ENCODE measurements at places on chromosomes 7 and 10. TPM values are rescaled to one million over a fixed set of nuclear protein-coding genes. Genes with fewer than 3 reads are reported as not detected.
A peak's percentile ranks its signal among the peaks of the same experiment; 100 is the strongest.

AKAP9 gene
- total RNA-seq = 174 TPM

GRCh38 chr10:91944880-91945630 is 21.5 kb downstream of the BTAF1 start:
- DNase-seq = no peak

RAB11FIP2 gene
- total RNA-seq = 40.0 TPM

NODAL gene
- total RNA-seq = 1.00 TPM

DNA sequence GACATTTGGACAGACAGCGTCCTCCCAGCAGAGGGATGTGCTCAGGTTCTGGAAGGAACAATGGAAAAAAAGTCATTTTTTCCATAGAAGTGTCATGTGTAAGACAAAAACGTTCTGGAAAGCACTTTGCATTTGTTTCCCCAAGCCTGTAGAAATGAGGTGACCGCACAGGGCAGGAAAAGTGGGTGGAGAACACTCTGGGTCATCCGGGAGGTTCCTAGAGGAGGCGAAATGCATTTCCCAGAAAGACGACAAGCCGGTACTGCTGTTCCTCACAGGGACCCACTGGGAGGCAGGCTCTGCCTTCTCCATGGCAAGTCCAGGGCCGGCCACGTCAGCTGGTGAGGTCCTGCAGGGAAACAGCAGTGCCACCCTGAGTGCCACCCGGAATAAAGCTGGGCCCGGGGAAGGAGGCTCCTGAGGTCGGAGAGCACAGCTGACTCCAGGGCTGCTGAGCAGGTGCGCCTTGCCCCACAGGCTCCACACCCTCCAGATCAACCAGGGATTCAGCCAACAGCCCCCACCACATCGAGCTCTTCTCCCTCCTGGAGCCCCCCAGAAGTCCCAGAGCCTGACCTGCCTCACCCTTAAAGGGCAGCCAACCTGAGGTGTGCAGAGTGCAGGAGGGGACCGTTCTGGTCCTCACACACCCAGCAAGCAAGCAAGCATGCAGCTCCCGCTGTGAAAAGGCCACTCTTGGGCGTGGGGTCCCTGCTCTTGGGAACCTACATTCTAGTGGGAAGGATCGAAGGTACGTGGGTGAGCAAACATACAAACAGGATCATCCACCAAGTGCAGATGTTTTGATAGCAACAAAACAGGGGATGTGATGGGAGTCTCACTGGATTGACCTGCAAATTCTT is 28.8 kb upstream of the INPP5A start:
- DNase-seq = no peak

DNA sequence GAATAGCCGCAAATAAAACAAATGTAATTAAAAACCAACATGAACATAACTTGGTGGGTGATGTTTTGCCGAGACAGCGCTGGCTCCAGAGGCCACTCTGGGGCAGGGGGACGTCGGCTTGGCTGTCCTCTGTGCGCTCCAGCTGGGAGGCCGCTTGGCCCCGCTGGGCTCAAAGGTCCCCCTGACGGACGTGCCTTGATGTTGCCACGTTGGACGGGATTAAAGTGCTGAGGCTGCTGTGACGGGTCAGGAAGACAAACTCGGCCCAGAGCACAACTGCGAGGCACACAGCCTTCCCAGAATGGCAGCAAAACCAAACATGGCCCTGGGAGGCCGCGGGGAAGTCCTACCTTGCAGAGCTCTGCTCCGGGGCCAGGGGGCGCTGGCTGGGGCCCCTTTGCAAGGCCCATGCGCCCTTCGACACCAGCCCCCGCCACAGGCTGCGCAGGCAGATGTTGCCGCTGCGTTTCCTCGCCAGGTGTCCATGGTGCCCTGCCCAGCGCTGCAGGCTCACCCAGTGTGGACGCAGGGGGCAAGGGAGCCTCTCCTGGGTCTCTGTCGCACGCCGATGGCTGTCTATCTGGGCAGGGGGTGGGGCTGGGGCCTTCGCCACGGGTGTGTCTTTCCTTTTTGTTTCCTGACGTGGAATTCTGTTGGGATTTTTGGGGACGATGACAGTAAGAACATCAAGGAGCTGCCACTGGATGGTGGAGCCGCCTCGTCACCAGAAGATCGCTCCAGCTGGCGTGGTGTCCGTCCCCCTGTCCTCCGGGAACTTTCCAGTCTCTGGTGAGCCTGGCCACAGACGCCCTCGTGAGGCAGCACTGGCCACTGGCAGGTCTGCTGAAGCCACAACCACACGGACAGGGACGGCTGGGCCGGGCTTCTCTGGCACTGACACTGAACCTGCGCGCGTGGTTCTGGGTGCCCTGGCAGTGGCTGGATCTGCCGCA is 99.6 kb upstream of the DIP2C start:
- peak; percentile 91 for DNase-seq

GRCh38 chr7:144665689-144666381 is 170.0 kb downstream of the TPK1 start:
- no peak for DNase-seq

- peak; percentile 7 for DNase-seq
Observed at GRCh38 chr7:16801111-16801542, 3.7 kb downstream of the AGR2 start.
